ENCODE measurements at places on chromosomes 13 and 19.

DNA sequence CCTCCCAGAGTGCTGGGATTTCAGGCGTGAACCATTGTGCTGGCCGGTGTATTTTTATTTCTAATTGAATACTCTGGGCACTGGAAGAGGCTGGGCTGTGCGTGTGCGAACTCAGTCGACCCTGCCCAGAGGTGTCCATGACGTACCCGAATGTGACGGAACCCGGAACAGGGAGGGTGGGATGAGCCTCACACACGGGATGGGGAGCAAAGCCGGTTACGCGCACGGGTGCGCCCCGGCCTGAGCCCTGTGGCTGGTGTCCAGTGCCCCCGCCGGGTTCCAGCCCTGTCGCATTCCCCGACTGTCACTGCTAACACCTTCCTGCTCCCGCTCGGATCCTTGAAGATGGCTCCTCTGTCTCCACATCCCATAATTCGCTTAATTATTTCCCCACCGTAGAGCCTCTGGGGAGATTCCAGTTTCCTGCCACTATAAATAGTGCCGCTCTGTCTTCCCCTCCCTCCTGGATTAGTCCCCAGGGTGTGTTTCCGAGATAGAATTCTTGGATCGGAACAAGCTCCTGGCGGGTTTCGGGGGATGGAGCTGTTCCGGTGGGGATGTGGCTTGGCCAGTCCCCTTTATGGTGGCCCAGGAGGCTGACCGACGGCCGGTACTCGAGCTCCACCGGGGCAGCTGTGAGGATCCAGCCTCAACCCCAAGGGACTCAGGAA lies 22.0 kb downstream of the SBNO2 start:
- DNase-seq: no peak

GRCh38 chr13:89726690-89727435 lies 1620.6 kb upstream of the MIR17HG start:
- DNase-seq: no peak

- no peak for DNase-seq
Observed at GRCh38 chr13:77458736-77459135, 76.8 kb upstream of the SCEL start.

DNA sequence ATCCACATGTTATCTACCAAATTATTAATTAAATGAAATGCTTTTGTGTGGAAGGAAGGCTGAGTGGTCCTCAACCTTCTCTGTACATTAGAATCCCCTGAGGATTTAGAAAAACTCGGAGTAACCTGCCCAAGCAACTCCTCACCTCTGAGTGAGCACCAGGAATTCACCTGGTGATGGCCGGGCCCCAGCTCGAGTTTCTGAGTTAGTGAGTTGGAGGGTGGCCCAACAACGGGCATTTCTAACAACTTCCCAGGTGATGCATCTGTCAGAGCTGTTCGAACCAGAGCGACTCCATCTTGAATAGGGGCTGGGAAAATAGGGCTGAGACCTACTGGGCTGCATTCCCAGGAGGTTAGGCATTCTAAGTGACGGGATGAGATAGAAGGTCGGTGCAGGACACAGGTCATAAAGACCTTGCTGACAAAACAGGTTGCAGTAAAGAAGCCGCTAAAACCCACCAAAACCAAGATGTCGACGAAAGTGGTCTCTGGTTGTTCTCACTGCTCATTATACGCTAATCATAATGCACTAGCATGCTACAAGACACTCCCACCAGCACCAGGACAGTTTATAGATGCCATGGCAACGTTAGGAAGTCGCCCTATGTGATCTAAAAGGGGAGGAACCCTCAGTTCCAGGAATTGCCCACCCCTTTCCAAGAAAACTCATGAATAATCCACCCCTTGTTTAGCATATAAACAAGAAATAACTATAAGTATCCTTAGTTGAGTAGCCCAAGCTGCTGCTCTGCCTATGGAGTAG lies 44.2 kb upstream of the SHISA2 start:
- DNase-seq: no peak

- DNase-seq: no peak
Observed at GRCh38 chr13:33849211-33849610, 31.3 kb downstream of the RFC3 start.

GRCh38 chr19:39870171-39870971 lies 24.2 kb upstream of the FBL start:
- no peak for DNase-seq

- no peak for DNase-seq
Observed at GRCh38 chr13:61170856-61171255, 244.8 kb downstream of the PCDH20 start.

GRCh38 chr13:45464141-45464686 lies 525 bp upstream of the COG3 start:
- DNase-seq: no peak

- no peak for DNase-seq
Observed at GRCh38 chr13:49620170-49620621, 8.1 kb upstream of the ARL11 start.

DNA sequence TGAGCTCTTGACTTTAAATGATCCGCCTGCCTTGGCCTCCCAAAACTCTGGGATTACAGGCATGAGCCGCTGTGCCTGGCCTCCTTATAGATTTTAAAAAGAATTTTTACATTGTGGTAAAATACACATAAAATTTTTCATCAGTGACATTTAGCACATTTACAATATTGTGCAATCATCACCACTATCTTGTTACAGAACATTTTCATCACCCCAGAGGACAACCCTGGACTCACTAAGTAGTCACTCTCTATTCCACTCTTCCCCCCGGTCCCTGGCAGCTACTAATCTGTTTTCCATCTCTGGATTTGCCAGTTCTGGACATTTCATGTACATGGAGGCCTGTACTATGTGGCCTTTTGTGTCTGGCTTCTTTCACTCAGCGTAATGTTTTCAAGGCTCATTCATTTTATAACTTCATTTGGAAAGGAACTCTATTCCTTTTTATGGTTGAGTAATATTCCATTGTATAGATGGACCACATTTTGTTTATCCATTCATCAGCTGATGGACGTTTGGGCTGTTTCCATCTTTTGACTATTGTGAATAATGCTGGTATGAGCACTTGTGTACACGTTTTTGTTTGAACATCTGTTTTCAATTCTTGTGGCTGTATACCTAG lies 19.9 kb downstream of the MEGF8 start:
- DNase-seq: no peak

GRCh38 chr19:35438096-35438495 lies 10.0 kb upstream of the FFAR2 start:
- DNase-seq: no peak

- no peak for DNase-seq
Observed at GRCh38 chr19:39935364-39935661, 879 bp upstream of the FCGBP start.

GRCh38 chr13:72316716-72317115 lies 410.7 kb downstream of the MZT1 start:
- DNase-seq: no peak

GRCh38 chr19:42433503-42434260 lies 6.5 kb upstream of the LIPE start:
- peak; percentile 18 for DNase-seq

GRCh38 chr13:83881917-83882605 lies at the start of gene SLITRK1:
Gene SLITRK1, minus strand, starts transcription at chr13:83882474. Its CDS starts 967 bp downstream, at chr13:83881507.
- DNase-seq: peak; percentile 68

DNA sequence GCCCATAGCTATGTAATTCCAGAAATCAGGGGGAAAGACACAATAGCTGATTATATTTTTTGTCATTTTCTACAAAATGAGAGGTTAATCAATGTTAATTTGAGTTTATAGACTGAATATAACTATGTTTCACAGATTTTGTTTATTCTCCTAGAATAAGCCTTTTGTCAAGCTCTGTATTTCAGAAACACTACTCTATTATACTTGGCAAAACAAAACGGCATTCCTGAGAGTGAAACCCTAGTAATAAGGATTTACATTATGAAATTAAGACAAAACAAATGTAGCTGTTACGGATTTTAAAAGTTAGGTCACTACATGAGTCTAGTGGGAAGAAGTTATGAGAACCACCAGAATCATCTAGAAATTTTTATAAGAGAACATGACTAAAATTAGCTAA lies 334.2 kb downstream of the KLF12 start:
- DNase-seq: no peak

DNA sequence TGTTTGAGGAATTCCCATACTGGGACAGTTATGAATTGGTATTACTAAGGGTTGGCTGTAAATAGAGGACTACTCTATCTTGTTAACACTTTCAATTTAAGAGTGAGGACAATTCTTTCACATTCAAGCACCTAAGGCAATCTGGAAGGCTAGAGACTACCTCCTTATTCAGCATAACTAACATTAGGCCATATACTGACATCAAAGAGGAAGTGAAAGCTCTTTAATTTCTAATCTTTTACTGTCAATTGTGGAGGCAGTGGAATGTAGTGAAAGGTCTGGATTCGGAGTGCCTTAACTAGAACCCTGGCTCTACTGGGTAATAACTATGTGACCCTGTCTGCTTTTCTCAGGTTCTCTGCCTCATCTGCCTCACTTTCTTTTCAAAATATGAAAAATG lies 134.0 kb downstream of the UFM1 start:
- DNase-seq: no peak

DNA sequence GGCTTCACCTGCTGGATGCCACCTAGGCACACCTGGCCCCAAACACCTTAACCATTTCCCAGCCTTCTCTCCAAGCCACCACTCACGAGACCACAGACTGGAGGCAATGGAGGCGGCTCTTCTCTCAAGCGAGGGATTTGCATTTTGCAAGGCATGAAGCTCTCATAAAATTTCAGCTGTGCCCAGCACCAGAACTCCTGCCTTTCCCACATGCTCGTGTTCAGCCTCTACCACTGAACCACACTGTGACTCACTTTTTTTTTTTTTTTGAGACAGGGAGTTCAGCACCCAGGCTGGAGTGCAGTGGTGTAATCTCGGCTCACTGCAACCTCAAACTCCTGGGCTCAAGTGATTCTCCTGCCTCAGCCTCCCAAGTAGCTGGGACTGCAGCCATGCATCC lies 10.6 kb downstream of the NANOS3 start:
- DNase-seq: peak; percentile 32

- DNase-seq: no peak
Observed at GRCh38 chr19:38792250-38793111, 3.5 kb downstream of the LGALS7B start.

DNA sequence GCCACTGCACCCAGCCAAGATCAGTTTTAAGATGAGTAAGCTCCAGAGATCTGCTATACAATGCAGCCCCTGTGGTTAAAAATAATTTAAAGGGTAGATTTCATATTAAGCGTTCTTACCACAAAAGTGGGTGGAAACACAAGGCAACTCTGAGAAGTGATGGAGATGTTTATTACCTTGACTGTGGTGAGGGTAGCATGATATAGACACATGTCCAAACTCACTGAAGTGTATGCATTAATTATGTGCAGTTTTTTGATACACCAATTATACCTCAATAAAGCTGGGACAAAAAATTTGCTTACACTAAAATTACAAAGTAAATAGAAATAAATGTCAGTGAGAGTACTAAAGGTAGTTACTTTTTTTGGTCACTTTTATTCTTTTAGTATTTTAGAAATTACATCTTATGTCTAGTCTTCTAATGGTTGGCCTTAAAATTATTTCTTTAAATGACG lies 696.5 kb downstream of the UQCRFS1 start:
- no peak for DNase-seq

- DNase-seq: peak; percentile 14
Observed at GRCh38 chr13:113390874-113391497, 27.1 kb upstream of the GRTP1 start.

GRCh38 chr13:82802528-82802927 lies 1079.7 kb downstream of the SLITRK1 start:
- no peak for DNase-seq

- no peak for DNase-seq
Observed at GRCh38 chr19:33612928-33613619, 8.7 kb upstream of the CHST8 start.

DNA sequence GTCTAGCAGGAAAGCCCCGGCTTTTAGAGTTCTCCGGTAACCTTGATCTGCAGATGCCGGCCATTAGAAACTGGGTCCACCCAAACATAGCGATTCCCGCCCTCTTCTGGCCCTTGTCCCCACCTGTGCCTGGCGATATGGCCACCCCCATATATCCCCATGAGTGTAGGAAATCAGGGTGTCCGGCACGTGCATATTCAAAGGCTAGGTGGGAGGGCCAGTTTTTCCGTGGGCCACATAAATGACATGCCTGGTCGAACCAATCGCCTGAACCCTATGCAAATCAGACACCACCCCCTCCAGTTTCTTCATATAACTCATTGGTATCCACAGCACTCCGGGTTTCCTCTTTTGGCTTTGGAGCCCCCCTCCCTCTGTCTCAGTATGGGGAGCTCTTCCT lies 37.4 kb downstream of the ERICH4 start:
- DNase-seq: no peak

DNA sequence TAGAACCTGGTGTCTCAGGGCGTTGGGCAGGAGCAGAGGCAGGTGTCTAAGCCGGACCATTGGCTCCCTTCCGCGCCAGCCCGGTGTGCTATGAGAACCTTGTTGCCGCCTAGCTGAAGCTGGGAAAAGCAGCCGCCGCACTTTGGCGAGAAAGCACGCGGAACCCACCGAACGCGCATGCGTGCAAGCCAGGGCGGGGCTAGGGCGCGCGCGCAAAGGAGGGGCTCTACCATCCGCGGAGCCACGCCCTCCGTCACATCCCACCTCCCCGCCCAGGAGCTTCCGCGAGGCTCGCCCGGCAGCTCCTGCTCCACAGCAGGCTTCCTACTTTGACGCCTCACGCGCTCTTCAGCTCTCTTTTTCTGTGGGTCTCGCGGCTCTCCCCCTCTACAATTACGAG lies 51.3 kb downstream of the WDR87 start:
- DNase-seq: no peak

DNA sequence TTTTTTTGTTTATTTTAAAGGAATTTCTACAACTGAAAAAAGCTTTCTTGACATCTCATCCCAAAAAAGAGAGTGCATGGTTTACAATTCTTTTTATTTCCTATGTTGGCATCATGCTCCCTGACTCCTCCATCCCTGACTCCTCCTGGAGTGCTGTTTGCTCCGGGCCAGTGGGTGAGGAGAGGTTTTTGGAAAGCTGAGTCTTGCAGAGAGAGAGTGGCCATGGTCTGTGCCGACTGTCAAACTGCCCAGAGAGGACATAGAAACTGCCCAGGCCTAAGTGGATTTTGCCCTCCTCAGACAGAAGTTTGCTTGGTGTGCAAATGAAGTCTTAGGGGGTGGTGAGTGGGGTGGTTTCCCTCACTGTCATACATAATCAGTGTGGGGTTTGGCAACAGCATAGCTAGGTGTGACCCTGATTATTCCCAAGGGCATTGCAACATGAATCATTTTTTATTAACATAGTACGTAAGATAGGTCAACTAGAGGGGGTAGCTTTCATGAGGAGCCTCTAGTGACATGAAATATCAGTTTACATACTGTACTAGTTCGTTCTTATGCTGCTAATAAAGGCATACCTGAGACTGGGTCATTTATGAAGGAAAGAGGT lies 179.8 kb upstream of the UBL3 start:
- no peak for DNase-seq

All from HFFc6 (cell line).